Type B pancreatic cell (in vitro differentiated cells): ENCODE measurements at places on chromosomes 7 and 10.

GRCh38 chr7:47677664-47678063 lies 95.8 kb upstream of the TNS3 start:
- H3K27me3 ChIP-seq, result no peaks in the 10 kb centered on the region
- no peaks in the 10 kb centered on the region for H3K36me3 ChIP-seq
- no peak for DNase-seq
- no peak overlapping the region for H3K27ac ChIP-seq
- H3K4me1 ChIP-seq, result peaks cover 27% of the 10 kb centered on the region

DNA sequence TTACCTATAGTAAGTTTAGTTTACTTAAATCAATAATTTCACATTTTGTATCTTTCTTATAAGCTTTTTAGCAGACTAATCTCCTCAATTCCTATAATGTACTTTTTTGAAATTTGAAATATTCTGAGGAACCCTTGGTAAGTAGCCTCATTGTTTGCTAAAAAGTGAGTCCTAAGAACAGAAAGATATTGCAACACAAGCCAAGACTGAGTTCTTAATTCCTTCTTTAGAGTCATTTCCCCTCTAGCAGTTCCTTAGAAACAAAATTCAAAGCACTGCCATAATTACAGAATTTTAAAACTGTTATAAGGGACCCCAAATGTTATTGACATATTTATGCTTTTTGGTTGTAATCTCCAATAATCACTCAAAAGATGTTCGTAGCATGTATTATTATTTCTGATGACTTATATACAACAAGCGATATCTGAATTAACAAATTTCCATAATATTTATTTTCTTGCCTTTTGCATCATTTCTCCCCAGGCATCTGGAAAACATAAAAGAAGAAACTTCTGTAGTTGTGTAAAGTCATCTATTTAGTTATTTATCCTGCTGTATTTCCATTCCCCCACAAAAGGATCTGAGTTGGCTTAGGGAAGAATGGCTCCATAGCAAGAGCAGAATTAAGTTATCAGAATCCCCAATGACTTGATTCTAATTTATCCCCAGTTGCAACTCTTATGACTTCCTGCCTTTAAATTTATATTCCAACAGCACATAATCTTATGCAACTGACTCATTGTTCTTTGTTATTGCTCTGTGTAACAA lies 67.8 kb downstream of the TMEM26 start:
- H3K4me3 ChIP-seq, result no peak overlapping the region
- no peaks in the 10 kb centered on the region for H3K36me3 ChIP-seq
- no peak for DNase-seq
- no peaks in the 10 kb centered on the region for H3K4me1 ChIP-seq

- no peaks in the 10 kb centered on the region for H3K27me3 ChIP-seq
- no peaks in the 10 kb centered on the region for H3K36me3 ChIP-seq
- H3K4me1 ChIP-seq, result peaks cover 12% of the 10 kb centered on the region
- DNase-seq, result no peak
- H3K4me3 ChIP-seq, result no peak overlapping the region
- peak overlapping the region; percentile 0 for H3K27ac ChIP-seq
Observed at GRCh38 chr10:52632591-52632990, 140.0 kb downstream of the MBL2 start.

DNA sequence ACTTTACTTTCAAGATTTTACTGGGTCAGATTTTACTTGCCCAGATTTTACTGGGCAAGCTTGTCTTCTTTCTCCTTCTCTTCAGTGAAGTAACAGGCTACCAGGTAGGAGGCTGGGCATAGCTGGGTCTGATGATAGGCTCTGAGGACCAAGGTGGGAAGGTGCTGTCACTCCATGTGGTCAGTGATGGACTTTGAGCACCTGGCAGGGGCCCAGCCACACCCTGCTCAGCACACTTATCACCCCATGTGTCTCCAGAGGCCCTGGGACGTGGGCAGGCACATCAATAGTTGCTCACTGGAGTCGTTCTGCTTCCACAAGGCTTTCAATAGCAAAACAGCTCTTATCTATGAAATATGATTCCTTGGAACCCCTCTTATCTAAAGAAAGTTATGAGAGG lies 70.5 kb upstream of the GPR26 start:
- no peak overlapping the region for H3K4me3 ChIP-seq
- DNase-seq, result no peak
- H3K27me3 ChIP-seq, result peaks cover 17% of the 10 kb centered on the region
- H3K4me1 ChIP-seq, result no peaks in the 10 kb centered on the region
- no peak overlapping the region for H3K27ac ChIP-seq
